ENCODE measurements at places on chromosomes 5 and 9. TPM values are rescaled to one million over a fixed set of nuclear protein-coding genes. Genes with fewer than 3 reads are reported as not detected.

Gene FAM78A
- total RNA-seq: 3.3 TPM

Gene TBC1D9B
- total RNA-seq: 142 TPM

Gene PLEKHG4B
- total RNA-seq: 9.5 TPM

DNA sequence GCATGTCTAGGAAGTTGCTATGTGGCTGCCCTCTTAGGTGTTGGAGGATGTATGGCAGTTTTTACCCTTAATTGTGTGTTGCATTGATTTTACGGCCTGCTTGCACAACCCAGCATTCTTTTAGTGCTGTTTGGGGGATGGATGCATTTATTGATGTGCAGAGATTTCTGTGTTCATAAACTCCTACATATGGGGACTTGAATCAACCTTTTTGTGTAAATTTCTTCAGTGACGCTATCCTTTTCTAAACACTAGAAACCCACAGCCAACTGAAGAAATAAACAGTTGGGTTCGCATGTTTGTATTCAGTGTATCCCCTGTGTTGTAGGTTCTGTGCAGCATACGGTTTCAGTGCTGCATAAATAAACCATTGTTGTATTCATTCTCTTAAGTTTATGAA is 263.7 kb downstream of the RASEF start:
- DNase-seq: no peak

GRCh38 chr5:55407059-55407684 is 99.4 kb downstream of the MTREX start:
- DNase-seq: no peak

- no peak for DNase-seq
These were observed 29.3 kb upstream of the SLC6A19 start for GRCh38 chr5:1172007-1172581.

- no peak for DNase-seq
These were observed 88.6 kb downstream of the COL5A1 start for GRCh38 chr9:134730011-134730760.

- DNase-seq: no peak
These were observed 131.8 kb upstream of the FBN2 start for GRCh38 chr5:128669803-128670202.
